NCI-H460 (cell line): ENCODE measurements at places on chromosomes 11 and 22. TPM values are rescaled to one million over a fixed set of nuclear protein-coding genes. Genes with fewer than 3 reads are reported as not detected.

Gene IL18
- 4.2 and 6.0 TPM in 2 replicates for total RNA-seq

Gene CHRNA10
- 0.30 and 0.52 TPM in 2 replicates for total RNA-seq

Gene IFITM10
- total RNA-seq: 0.49 and 1.0 TPM in 2 replicates

Gene FAM181B
- not detected in 2 replicates for total RNA-seq

Gene VPS11
- 8.9 and 11.1 TPM in 2 replicates for total RNA-seq

Gene ZNF280B
- total RNA-seq: 3.1 and 3.9 TPM in 2 replicates

Gene OR5T2
- total RNA-seq: not detected in 2 replicates

Gene IRAG1
- not detected in 2 replicates for total RNA-seq

Gene AQP11
- 0.52 and 0.63 TPM in 2 replicates for total RNA-seq

DNA sequence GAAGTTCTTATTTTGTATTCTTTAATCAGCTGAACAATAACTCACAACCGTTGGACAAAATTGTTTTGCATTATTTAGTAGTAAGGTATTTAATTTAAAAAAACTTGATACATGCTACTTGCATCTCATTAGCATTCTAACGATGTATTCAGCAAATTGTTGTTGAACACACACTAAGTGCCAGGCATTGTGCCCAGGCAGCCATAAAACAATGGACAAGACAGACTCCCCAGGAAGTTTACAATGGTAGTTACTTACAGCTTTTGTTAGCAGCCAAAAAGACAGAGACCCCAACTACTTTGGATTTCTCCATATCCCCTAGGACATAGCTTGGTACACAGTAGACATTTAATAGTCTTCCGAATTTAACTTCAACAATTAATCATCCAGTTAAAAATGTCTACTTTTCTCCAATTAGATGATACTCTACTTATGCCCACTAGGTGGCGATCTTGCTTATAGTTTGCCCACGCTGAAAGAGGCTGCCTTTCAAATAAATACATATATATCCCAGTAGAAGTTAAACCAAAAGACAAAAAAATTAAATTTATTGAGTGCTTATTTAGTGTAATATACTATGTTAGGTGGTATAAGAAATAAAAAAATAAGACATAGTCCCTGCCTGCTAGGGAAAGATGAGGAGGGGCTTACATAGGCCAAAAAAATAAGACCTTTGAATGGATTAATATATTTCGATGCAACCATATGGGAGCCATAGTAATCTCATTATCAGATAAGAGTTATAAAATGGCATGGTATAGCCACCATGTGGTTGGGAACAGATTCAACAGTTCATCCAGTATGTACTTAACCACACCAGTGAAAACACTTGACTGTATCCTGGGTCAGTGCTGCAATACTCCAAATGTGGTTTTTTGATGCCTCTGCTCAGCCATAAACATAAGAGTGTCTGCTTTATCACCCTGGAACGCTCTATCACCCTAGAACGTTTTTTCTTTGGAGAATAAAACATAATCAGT, 2.0 kb upstream of the FJX1 start:
- DNase-seq: no peak

DNA sequence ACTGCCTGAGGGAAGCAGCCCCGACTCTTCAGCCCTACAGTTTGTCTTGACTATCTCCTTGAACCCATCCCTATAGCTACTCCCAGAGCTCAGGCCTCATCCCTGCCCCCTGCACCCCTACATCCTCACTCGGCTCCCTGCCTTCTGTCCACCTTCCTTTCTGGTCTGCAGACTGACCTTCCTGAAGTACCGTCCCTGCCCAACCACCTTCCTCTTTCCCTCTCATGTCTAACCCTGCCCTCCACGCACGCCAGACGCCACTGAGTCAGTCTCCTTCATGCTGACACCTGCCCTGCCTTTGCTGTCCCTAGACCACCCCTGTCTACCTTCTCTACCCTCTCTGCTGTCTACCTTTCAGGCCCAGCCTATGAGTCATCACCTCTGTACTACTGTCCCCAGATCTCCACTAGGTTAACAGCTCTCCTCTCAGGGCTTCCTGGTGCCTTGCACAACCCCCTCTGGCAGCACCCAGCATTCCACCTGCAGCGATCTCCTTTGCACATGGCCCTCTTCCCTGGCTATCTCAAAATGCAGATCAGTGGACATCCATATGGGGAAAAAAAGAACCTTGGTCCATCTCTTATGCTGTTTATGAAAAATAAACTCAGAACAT, 8.9 kb downstream of the KCTD21 start:
- DNase-seq: no peak

DNA sequence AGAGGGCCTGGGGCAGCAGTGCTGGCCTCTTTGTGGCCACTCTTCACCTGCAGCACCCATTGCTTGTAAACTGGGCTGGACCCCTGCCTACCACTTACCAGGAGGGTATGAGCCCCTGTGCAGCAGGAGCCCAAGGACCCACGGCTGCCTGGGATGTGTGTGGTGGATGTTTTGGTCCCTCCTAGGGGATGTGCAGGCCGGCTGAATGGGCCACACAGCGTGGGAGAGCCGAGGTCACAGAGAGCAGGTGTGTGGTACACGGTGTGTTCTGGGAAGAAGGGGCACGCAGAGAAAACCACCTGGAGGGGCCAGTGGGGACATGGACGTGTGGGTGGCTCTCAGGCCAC, 19.3 kb upstream of the GNB1L start:
- DNase-seq: no peak

DNA sequence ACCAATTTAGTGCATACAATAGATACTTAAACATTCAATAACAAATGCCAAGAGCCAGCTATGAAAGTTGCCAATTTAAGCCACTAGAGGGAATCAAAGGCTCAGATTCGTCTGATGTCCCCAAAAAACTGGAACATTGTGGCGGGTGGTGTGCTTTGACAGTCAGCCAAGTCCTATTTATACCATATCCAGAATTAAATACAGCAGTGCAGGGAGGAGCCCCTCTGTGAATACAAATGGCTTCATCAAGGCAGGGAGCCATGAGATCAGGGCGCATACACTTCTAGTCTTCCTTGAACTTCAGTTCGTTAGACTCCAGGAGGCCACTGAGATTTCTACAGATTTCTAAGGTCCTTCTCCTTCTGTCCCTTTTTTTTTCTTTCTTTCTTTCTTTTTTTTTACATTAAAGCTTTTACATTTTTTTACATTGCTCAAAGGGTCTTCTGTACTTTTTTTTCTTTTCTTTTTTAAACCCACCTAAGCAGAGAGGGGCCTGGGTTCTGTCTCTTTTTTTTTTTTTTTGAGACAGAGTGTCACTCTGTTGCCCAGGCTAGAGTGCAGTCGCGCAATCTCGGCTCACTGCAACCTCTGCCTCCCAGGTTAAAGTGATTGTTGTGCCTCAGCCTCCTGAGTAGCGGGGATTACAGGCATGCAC, 41.5 kb upstream of the HSPA8 start:
- DNase-seq: peak; percentile 45

DNA sequence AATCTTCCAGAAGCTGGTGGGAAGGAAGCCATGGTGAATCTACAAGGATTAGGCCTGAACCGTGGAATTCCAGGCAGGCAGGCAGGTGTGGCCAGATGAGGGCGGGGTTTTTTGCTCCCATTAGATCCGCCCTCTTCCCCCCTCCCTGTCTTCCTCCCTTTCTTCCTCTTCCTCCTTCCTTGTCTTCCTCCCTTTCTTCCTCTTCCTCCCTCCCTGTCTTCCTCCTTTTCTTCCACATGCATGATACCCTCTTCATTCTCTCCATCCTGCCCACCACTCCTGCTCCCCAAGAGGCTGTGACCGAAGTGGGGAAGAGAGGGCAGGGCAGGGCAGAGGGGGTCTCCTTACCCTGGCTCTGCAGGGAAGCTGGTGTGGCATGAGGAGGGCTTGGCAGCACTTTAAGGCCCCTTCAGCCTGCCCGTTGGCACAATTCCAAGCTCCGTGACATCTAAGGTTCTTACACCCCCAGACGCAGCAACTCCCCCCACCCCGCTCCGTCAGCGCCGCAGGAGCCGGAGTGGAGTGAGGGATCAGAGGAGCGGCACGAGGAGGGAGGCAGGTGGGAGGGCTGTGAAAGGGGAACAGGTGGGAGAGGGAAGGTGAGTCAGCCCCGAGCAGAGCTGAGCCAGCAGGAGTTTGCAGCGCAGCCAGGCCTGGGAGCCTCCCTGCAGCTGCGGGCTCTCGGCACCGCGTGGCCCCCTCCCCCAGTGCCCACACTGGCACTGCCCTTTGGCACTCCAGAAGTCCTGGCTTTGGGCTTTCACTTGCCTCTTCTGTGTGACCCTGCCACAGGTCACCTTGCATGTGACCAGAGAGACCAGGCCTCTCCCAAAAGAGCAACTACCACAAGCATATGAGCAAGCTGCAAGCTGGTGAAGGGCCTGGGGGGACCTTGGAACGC, 32.1 kb downstream of the KCNJ4 start:
- DNase-seq: no peak

- DNase-seq: no peak
Observed at GRCh38 chr22:39122772-39123470, 25.9 kb downstream of the APOBEC3H start.

- DNase-seq: no peak
Observed at GRCh38 chr11:21411597-21411996, 742.2 kb downstream of the NELL1 start.

GRCh38 chr11:3671334-3672254, at the start of gene CHRNA10:
Gene CHRNA10 (minus strand): TSS chr11:3671384. CDS start chr11:3671312, 72 bp downstream.
- DNase-seq: no peak

DNA sequence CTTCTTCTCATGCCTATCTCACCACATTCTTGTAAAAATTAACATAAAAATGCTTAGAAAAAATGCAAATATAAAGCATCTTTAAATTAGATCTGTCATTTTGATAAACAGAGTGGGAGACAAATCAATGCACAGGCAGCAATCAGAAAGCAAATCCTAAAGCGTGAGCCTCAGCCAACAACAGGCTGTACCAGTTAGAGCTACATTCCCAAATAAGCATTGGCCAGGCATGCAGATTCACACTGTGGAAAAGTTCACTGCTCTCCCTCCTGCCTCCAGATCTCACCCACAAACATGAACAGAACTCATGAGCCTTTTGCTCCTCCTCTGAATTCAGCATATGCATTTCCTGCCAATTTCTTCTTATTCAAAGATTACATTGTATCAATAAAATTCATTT, 115.2 kb upstream of the FAT3 start:
- no peak for DNase-seq

DNA sequence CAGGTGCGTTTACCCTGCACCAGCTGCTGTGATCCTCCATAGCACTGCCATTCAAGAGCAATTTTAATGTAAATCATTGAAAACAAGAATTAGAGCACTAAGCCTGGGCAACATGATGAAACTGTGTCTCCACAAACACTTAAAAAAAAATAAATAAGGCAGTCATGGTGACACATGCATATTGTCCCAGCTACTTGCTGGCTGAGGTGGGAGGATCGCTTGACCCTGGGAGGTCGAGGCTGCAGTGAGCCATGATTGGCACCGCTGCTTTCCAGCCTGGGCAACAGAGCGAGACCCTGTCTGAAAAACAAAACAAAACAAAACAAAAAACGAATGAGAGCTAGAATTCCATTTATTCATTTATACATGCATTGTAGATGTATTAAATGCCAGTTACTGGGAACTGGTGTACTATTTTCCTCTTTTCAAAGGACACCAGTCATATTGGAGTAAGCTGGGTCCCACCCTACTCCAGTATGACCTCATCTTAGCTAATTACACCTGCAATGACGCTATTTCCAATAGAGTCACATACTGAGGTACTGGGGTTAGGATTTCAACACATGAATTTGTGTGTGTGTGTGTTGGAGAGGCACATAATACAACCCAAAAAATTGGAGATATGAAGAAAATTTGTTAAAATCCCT, 101.9 kb downstream of the MICAL2 start:
- DNase-seq: no peak

DNA sequence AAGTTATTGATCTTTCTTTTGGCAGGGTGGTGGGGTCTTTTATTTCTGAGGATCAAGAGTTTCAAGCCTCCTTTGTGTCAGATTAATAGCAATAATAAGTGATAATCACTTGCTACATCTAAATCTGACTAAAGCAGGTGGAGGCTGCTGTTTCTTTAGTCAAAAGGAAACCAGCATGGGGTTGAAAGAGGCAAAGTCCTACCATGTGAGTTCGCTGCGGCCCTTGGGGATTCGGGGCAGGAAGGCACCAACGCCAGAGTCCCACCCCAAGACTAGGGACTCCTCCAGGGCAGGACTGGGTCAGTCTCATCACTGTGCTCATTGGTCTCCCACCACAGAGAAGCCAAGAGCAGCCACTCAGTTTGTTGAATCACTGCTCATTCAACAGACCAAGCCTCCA, 73.0 kb downstream of the TENM4 start:
- no peak for DNase-seq

DNA sequence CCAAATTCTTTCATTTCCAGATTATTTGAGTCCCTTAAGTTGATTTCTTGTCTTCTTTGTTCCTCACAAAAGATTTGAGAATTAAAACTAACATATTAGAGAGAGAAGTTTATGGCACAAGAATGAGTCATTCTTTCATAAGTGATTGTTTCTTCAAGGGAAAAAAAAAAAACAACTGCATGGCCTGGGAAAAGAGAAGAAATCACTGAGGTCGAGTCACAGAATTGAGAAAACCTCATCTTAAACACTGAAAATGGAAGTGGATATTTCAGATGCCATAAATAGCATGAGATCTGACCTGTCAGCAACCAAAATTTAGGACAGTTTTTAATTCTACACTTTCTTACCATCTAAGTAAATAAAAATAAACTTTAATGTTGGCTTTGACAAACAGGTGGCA, 87.2 kb downstream of the CWF19L2 start:
- DNase-seq: no peak

GRCh38 chr11:130282111-130282510, 32.6 kb downstream of the ZBTB44 start:
- DNase-seq: no peak

GRCh38 chr11:88340366-88340935, 2.9 kb upstream of the CTSC start:
- DNase-seq: no peak

GRCh38 chr11:61580271-61580888, 496 bp downstream of the SYT7 start:
- DNase-seq: no peak
